ENCODE measurements at places on chromosomes 2 and 18.

GRCh38 chr2:139746901-139747300 is 966.7 kb upstream of the NXPH2 start:
- DNase-seq = no peak

GRCh38 chr2:229221641-229222040 is 49.4 kb downstream of the PID1 start:
- no peak for DNase-seq

- DNase-seq = peak; percentile 97
Observed at GRCh38 chr2:160928854-160929301, 231.3 kb upstream of the TANK start.

GRCh38 chr2:224865016-224865415 is 148.9 kb upstream of the CCDC195 start:
- no peak for DNase-seq

DNA sequence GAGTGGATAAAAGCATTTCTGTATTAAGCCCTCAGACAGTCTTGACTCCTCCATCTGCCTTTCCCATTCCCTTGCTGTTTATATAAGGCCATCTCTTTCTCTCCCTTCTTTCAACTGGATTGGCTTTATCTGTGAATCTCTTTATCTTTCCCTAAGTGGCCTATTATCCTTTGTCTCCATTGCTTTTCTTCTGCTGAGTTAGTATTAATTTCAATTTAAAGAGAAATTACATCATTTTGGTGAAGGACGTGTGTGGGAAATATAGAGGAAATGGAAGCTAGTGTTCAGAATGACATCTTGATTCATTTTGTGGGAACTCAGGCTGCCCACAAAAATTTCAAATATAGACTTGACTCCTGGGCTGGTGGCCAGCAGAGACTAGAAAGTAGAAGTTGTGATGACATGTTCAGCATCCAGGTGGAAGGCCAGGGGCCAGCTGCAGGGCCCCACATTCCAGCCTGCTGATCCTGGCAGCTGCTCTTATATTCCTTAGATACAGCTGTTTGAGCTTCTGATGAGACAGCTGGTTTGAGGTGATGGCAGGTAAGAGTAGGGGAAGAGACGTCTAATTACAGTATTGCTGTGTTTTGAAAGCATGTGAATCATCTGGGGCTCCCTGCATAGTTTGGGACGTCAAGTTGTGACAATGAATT is 52.3 kb downstream of the DIS3L2 start:
- DNase-seq = peak; percentile 78

- no peak for DNase-seq
Observed at GRCh38 chr2:158546412-158547144, 89.8 kb downstream of the PKP4 start.

GRCh38 chr2:39506215-39506614 is 69.1 kb upstream of the MAP4K3 start:
- DNase-seq = no peak

DNA sequence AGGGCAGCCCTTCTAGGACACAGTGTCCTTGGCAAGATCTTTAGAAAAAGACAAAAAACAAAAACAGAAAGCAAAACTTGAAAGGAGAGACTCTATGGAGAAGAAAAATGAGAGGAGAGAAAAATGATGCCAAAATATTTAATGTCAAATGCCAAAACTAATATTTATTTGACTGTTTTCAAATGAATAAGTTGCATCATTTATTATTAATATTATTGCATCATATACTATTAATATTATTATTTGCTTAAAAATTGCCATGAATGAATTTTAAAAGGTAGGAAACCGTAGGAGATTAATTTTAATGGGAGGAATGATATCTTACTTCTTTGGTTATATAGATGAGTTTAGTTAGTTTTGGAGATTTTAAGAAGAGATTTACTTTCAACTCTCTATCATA is 144.3 kb downstream of the DAW1 start:
- no peak for DNase-seq

DNA sequence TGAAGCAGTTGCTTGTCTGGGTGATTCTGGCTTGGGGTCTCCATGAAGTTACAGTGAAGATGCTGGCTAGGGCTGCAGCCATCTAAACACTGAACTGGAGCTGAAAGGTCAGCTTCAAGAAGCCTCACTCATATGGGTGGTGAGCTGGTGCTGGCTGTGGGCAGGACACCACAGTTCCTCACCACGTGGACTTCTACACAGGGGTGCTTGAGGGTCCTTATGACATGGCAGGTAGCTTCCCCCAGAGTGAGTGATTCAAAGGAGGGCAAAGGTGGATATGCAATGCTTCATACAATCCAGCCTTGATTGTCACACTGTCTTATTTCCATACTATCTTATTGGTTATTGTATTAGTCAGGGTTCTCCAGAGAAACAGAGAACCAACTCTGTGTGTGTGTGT is 6.0 kb downstream of the CD302 start:
- DNase-seq = no peak

GRCh38 chr2:215662715-215663114 is 226.8 kb upstream of the FN1 start:
- DNase-seq = no peak

GRCh38 chr2:157032017-157032416 is 225.5 kb upstream of the GALNT5 start:
- peak; percentile 82 for DNase-seq

GRCh38 chr2:99495115-99495860 is 5.5 kb upstream of the REV1 start:
- no peak for DNase-seq

DNA sequence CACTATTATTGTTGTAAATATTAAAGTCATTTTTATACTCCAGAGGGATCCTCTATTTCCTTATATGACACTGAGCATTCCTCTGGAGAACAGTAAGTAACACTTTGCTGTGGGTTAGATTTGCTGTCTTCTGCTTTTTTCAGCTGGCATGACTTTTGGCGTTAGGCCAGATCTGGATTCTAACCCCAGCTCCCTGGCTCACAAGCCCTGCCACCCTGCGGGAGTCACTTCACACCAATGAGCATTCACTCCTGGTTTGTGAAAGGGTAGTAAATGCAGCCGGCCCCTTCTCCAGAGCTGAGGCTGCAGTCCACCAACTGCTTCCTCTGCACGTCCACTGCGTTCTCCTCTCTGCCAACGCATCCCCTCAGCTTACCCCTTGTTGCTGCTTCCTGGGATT is 373.8 kb upstream of the RAB6C start:
- DNase-seq = no peak

- no peak for DNase-seq
Observed at GRCh38 chr2:96407041-96407918, 71.7 kb downstream of the NCAPH start.

DNA sequence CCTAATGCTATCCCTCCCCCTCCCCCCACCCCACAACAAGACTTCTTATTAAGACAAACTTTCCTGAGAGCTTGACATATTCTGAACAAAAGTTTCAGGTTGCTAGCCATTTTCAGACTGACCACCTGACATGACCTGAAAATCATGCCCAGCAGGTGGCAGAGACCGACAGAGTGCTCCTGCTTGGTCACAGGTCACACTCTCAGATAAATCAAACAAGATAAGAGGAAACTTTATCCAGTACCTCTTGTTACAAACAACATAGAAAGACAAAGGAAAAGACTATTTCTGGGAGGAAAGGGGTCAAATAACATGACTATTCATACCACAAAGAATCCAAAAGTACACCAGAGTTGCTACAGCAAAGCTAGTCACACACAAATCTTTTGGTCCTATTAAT is 107.4 kb downstream of the TMEM200C start:
- no peak for DNase-seq

All from GM04503 (cell line).